ENCODE measurements at places on chromosomes 3 and 15.
A peak's percentile ranks its signal among the peaks of the same experiment; 100 is the strongest.

DNA sequence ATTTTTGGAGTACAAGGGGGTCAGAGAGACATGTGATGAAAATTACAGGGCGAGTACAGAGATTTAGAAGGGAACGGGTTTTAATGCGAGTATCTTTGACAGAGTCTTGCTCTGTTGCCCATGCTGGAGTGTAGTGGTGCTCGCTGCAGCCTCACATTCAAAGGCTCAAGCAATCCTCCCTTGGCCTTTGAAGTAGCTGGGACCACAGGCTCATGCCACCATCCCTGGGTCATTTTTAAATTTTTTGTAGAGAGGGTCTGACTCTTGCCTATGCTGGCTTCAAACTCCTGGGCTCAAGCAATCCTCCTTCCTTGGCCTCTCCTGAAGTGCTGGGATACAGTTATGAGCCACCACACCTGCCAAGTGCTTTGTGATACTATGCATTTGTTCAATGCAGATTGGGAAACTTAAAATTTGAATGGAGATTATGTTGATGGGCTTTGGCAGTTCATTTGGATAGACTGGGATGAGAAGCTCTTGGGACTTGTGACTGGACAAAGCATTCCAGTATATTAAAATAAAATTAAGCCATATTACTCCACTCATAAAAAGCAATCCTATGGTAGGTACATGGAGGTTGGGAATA is 4.0 kb upstream of the LMLN start:
- DNase-seq, result no peak

- DNase-seq, result no peak
Observed at GRCh38 chr15:58501636-58502188, 69.9 kb downstream of the LIPC start.

GRCh38 chr15:80560601-80561400 is 134.3 kb upstream of the ABHD17C start:
- DNase-seq, result no peak

GRCh38 chr15:66938114-66938830 is 127.1 kb upstream of the SMAD3 start:
- DNase-seq, result no peak

GRCh38 chr3:161851941-161852566 is 355.4 kb downstream of the OTOL1 start:
- peak; percentile 14 for DNase-seq

- DNase-seq, result no peak
Observed at GRCh38 chr3:69761896-69762767, 22.9 kb downstream of the MITF start.

DNA sequence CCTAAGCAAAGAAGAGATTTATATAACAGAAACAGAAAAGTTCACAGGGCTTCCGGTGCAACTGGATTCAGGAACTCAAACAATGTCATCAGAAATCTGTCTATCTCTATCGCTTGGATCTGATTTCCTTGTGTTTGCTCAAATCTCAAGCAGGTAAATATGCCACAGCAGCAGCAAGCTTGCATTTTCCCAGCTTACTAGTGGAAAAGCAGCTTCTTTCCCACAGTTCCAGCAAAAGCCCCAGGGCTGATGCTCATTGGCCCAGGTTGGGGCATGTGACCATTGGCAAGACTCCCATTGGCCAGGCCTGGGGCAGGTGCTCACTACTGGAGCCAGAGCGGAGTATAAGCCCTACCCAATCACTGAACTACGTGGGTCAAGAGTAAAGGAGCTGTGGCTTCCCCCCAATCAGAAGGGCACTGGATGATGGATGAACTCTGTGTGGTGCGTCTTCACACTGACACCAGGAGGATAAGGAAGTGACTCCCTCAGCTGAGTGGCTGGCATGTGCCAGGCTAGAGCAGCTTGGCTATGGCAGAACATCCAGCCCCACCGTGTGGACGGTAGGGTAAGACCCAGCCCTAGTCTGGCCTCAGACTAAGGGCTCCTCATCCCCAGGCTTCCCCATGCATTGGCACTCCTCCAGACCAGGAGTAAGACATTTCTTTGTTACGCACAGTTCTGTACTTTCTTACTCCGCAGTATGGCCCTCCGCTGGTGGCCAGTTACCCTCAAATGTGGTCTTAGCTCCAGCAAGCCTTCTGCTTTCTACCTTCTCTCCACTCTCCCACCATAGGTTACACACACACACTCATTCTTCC is 13.1 kb upstream of the VIPR1 start:
- no peak for DNase-seq

GRCh38 chr3:188788621-188789081 is 383.1 kb upstream of the TPRG1 start:
- DNase-seq, result peak; percentile 65

- DNase-seq, result no peak
Observed at GRCh38 chr3:49656541-49657112, 17.5 kb upstream of the APEH start.

- DNase-seq, result no peak
Observed at GRCh38 chr15:40695469-40695890, 506 bp downstream of the RAD51 start.

- no peak for DNase-seq
Observed at GRCh38 chr3:98563661-98564281, 29.6 kb downstream of the CPOX start.

GRCh38 chr15:90957791-90958190 is 3.1 kb downstream of the RCCD1 start:
- DNase-seq, result no peak

Data from stimulated activated CD4-positive, alpha-beta T cell treated with anti-CD3 and anti-CD28 coated beads, Interleukin-12 subunit alpha, Interleukin-12 subunit beta, amount 100 ng/mL, for 48 hours (primary cell).